ENCODE measurements at places on chromosomes 5 and 9. TPM values are rescaled to one million over a fixed set of nuclear protein-coding genes. Genes with fewer than 3 reads are reported as not detected.

Gene SHC3
- total RNA-seq, result 0.03 TPM

Gene PRRT1B
- not detected for total RNA-seq

Gene LCN9
- not detected for total RNA-seq

Gene NUDT12
- total RNA-seq, result 6.4 TPM

Gene GRM6
- total RNA-seq, result not detected

Gene HTR1A
- total RNA-seq, result not detected

Gene FSTL4
- not detected for total RNA-seq

Gene CBY3
- not detected for total RNA-seq

Gene NTNG2
- 0.80 TPM for total RNA-seq

Gene ORM2
- not detected for total RNA-seq

Gene CCDC187
- under 0.01 TPM for total RNA-seq

Gene FPGS
- 85.7 TPM for total RNA-seq

Gene KCNV2
- not detected for total RNA-seq

Gene SLC6A3
- not detected for total RNA-seq

Gene BTNL9
- total RNA-seq, result 1.6 TPM

Gene FRRS1L
- not detected for total RNA-seq

Gene PRDM9
- 0.41 TPM for total RNA-seq

Gene MLANA
- not detected for total RNA-seq

Gene FBLL1
- total RNA-seq, result 7.6 TPM

Gene SWI5
- total RNA-seq, result 47.0 TPM

Gene CARD9
- 2.5 TPM for total RNA-seq

Gene SPOCK1
- total RNA-seq, result 84.4 TPM

Gene GM2A
- 8.5 TPM for total RNA-seq

Gene KCNN2
- not detected for total RNA-seq

Gene DNAH5
- 0.30 TPM for total RNA-seq

Gene SCGB3A2
- total RNA-seq, result not detected

Gene SYK
- total RNA-seq, result 0.72 TPM

Gene IRX1
- 4.2 TPM for total RNA-seq

Gene NR2F1
- 9.3 TPM for total RNA-seq

Gene LCN2
- 4.4 TPM for total RNA-seq
